ENCODE measurements at places on chromosomes 13 and 19.

- peak; percentile 89 for DNase-seq
Measured at GRCh38 chr19:12669270-12670158, 2.9 kb downstream of the WDR83 start.

DNA sequence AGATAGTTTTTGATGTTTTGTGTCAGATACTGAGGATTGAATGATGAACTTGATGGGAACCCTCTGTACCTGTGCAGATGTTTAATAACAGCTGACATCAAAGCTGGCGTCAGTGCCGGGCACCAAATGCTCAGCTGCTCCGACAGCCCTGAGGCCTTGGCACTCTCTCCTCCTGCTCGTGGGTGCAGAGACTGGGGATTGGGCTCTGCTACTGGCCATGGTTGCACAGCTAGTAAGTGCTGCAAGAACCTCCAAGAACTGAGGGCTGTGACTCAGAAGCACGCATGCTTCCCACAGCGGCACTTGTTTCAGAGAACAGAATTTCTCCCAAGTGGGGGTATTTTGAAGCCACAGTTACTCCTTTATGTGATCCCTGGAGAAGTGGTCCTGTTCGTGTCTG lies 5.9 kb downstream of the LAMP1 start:
- DNase-seq: no peak

GRCh38 chr19:34263745-34264237 lies 9.4 kb downstream of the GARRE1 start:
- DNase-seq: no peak

DNA sequence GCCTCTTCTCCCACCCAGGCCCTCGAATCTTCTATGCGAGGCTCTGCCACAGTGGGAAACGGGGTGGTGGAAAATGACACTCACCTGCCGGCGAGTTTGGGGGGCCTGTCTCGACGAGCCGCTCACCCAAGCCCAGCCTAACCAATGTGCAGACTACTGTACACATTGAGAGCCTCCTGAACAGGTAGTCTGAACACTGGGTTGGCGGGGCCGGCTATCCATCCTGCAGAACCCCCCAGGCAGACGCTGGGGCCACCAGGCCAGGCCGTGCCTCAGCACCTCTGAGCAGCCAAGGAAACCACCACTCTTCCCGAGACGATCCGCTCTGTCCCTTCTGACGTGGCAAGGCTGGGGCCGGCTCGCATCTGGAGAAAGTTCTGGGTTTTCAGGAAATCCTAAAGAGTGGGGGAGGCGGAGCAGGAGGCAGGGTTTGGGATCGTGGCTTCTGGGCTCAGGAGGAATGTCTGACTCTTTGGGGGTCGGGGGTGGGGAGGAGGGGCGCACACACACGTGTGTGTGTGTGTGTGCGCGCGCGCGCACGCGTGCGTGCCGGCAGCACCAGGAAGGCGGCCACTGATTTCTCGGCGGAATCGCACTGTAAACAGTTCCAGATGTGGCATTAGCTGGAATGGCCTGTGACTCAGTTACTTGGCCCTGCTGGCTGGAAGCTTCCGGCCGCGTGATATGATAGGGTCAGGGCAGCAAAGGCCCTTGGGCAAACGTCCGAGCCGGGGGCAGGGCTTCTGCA lies 18.5 kb downstream of the TMED1 start:
- DNase-seq: peak; percentile 86

DNA sequence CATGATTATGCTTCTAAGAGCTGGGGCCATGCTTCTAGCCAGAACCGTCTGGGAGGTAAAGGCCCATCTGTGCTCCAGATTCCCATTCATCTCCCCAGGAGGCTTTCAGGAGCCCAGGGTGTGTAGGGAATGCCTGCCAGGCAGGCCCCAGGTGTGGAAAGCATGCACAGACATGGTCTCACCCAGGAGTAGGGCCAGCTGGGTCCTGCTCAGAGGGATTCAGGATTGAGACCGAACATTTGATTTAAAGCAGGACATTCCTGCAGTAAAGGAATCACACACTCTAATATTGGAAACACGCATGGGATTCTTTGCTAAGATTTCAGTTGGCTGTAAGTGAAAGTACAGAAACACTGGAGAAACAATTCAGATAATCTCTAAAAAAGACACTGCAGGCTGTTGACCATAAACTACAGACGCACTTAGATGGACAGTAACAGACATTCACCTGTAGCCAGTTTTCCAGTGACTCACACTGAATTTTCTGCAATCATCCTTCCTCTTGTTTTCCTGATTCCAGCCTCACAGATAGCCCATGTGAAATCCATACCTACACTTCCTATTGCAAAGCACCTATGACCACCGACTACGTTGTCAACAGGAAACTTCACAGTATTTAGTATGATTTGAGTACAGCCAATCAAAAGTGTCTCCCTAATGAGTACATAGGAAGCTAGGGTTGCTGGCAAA lies 257.8 kb downstream of the TBC1D4 start:
- DNase-seq: no peak

DNA sequence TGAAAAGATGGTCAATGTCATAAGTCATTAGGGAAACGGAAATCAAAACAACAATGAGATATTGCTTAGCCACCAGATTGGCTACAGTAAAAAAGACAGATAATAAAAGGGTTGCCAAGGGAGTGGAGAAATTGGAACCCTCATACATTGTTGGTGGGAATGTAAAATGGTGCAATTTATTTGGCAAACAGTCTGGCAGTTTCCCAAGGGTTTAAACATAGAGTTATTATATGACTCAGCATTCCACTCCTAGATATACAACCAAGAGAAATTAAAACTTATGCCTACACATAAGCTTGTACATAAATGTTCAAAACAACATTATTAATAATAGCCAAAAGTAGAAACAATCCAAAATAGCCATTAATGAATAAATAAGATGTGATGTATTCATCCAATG lies 9.9 kb upstream of the ZNF227 start:
- DNase-seq: peak; percentile 79

GRCh38 chr19:42601811-42602443 lies 7.2 kb upstream of the CEACAM8 start:
- peak; percentile 19 for DNase-seq

- peak; percentile 28 for DNase-seq
Measured at GRCh38 chr19:41753936-41754529, 1.3 kb upstream of the CEACAM6 start.

DNA sequence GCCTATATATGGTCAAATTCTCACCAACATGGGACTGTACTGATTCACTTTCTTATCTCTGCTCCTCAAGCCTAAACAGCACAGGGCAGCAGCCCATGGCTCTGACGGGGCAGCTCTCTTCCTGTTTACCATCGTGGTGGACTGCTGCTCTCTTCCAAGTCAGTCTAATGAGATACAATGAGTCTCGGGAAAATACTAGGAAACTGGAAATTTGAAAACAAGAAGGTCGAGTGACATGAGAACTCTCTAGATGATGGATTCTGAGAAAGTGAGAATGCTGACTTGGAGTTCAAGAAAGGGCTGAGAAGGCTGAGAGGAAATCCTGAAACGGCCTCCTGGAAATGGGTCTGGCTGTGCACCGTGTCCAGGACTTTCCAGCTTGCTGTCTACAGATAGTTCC lies 122.8 kb upstream of the ARGLU1 start:
- DNase-seq: no peak

GRCh38 chr19:54691582-54692297 lies 29.0 kb downstream of the LILRB4 start:
- no peak for DNase-seq

DNA sequence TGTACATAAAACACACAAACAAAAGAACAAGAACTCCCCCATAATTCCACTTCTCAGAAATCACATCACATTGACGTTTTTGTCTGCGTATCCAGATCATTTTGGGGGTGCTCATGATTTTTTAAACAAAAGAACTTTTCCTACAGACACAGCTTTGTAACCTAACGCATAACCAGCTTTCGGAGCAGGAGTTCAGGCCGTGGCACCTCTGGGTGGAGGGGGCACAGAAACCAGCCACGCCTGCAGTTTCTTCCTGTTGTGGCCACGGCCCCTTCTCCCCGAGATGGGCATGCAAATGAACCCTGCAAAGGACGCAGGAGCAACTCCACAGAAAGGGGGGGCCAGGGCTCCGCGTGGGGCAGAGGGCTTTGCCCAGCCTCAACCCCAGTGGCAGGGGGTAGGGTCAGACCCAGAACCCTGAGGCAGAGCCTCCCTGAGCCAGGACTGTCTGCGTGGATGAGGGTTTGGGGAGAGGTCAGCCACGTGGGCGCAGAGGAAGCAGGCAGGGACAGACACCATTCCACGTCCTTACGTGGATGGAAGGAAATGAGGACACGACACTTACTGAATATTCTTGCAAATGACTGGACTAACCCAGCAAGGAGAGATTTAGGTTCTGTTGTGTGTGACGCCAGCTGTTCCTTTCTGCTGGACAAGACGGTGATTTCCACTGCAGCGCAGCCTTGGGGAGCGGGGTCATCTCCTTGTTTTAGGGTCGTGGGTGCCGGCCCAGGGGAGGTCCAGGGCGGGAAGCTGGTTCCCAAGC lies 64.4 kb downstream of the RASA3 start:
- DNase-seq: no peak

DNA sequence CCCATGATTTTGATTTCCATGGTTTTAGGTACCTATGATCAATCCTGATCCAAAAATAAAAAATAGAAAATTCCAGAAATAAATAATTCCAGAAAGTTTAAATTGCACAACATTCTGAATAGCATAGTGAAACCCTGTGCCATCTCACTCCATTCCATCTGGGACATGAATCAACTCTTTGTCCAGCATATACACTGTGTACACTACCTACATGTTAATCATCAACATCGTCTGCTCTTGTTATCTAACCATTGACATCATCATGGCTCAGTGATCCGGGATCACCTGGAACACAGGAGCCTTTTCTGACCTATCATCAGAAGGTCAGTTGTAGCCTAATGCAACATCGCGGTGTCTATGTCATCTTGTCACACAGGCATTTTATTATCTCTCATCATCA lies 75.6 kb downstream of the MYO16 start:
- no peak for DNase-seq

GRCh38 chr19:1654178-1654792 lies 1.9 kb upstream of the TCF3 start:
- DNase-seq: no peak

GRCh38 chr13:25281193-25281934 lies 5.9 kb downstream of the MTMR6 start:
- no peak for DNase-seq

- DNase-seq: no peak
Measured at GRCh38 chr19:7348587-7349230, at the start of gene ARHGEF18. TSS of gene ARHGEF18 (plus strand) at chr19:7348937. CDS start at chr19:7362891, 13,954 bp downstream.

DNA sequence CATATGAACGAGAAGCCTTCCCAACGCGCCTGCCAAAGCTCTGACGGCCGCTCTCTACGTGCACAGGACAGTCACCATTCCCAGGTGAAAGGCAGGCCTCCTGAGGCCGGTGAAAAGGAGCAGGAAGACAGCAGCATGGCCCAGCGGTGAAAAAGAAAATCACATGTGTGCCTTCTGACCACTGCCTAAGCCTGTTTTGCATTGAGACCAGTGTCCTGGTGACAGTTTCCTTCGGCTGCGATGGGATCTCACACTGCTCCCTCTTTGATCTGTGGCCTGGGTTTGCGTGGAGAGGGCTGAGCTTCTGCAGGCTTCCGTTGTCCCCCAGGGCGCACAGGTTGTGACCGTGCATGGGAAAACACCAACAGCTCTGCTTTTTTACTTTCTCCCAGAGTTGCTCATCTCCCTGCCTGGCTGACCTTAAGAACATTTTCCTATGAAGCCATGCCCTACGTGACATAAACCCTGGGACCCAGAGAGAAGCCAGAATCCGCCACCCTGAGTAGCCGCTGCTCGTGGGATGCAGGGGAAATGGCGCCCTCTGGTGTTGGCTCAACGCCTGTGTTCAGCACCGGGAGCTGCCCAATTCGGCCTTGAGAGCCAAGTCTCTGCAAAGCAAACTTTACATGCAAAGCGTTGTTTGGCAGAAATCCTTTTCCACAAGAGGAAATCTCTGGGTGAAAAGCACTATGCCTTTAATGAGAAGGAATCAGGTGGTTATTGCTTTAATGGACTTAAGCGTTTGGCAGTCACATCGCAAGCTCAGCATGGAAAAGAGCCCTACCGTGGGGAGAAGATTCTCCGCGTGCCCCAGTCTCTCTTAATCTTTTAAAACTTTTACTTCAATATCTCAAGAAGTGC lies 112.2 kb upstream of the GPR12 start:
- DNase-seq: peak; percentile 29

DNA sequence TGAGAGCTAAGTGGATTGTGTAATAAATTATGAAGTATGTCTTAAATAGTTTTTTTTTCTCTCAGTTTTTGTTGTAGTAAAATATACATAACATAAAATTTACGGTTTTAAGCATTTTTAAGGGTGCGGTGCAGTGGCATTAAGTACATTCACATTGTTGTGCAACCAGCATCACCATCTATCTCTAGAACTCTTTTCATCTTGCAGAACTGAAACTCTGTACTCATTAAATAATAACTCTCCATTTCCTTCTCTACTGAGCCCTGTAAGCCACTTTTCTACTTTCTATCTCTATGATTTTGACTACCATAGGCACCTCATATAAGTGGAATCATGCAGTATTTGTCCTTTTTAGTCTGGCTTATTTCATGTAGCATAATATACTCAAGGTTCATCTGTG lies 87.1 kb downstream of the GJA3 start:
- DNase-seq: no peak

- DNase-seq: peak; percentile 49
Measured at GRCh38 chr13:99280166-99280565, 22.0 kb upstream of the GPR18 start.

DNA sequence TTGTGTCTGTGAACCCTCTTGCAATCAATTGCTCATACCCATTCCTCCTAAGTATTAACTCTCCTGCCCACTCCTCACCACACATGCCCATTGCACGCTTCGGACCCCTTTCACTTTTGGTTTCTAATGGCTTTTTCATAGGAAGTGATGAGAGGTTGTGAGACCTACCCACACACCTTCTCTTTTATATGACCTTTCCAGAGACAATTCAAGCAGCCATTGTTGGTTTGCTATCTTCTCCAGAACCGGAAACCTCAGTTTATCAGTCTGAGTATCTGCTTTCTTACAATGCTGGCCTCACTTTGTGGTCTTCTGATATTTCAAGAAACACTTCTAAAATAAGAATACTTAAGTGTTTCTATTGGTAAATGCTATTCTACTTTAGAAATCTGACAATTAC lies 1550.8 kb upstream of the SLC10A2 start:
- DNase-seq: no peak

DNA sequence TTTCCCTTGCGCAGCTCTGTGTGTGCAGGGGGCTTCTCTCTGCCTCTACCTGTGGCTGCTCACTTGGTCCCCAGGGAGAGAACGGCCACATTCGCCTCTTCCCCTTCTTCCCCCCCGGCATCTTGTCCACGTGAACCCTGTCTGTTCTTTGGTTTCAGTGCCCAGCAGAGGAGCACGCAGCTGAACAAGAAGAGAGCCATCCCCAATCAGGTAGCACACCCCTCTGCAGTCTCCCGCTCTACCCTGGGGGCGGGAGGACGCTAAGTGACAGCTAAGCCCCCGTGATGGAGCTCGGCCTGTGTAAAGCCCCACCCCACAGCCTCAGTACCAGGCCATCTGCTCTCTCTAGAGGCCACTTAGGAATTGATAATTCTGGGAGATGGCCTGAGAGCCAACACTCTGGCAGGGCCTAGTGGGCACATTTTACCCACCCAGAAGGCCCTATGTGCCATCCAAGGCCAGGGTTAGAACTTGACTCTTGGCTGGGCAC lies 30.2 kb downstream of the TMED1 start:
- no peak for DNase-seq

Measured in cardiac fibroblast (primary cell).